ENCODE measurements at places on chromosomes 2 and 18. TPM values are rescaled to one million over a fixed set of nuclear protein-coding genes. Genes with fewer than 3 reads are reported as not detected.
A peak's percentile ranks its signal among the peaks of the same experiment; 100 is the strongest.

DNA sequence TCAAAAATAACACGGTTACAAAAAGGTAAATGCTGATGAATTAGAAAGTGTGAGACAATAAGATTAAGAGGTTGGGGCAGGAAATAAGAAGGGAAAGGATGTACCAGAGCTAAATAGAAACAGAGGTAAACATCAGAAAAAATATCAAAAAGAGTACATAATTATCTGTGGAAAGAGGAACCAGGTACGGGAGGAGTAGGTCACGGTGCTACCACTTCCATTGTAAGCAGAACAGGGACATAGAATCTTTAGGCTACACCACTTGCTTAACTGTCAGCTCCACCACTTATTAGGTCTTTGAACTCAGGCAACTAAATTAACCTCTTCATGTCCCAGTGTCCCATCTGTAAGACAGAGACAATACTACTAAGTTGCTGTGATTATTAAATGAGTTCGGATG is 350.3 kb downstream of the LRATD1 start:
- no peak for DNase-seq

MC4R gene
- polyA plus RNA-seq: 0.13 TPM

DNA sequence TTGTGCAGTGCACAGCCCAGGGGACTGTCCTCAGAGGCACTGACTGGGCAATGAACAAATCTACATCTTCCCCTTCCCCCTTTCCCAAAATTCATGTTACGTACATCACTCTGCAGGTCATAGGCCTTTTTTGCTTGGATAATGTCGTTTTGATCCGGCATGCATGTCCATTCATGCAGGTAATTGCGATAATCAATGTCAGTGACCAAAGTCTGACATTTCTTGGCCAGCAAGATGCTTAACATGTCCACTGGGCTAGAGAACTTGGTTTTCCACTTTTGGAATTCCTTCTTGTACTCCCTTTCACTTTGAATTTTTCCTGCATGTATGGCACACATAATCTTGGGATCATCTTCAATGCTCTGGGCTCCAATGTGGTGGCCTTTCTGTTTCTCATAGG is 124.6 kb downstream of the NEB start:
- no peak for DNase-seq

DNA sequence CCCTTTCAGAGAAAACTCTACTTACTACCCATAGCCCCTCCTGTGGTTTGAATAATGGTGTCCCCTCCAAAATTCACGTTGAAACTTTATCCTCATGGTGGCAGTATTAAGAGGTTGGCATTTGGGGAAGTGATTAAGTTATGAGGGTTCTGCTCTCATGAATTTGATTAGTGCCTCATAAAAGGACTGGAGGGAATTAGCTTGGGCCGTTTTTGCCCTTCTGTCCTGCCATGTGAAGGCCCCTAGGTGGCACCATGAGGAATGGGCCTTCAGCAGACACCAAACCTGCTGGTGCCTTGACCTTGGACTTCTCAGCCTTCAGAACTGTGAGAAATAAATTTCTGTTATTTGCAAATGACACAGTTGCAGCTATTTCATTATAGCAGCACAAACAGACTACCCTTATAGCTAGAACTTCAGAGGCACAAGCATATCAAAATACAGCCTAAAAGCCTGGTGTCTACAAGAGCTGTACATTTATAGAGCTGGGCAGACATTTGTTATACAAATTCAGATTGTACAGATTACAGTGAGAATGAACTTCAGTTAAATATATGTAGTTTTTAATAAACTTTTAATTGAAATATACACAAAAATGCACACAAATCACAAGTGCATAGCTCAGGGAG is 2.6 kb upstream of the PTPN2 start:
- DNase-seq: no peak

NEU4 gene
- 1.3 TPM for polyA plus RNA-seq

SF3B6 gene
- polyA plus RNA-seq: 174 TPM

- DNase-seq: peak; percentile 95
These were observed at the start of gene WDR75 for GRCh38 chr2:189440947-189441708. TSS of gene WDR75 (plus strand) at chr2:189441474. CDS start at chr2:189441493, 19 bp downstream.

SERPINB3 gene
- polyA plus RNA-seq: 0.17 TPM

DNA sequence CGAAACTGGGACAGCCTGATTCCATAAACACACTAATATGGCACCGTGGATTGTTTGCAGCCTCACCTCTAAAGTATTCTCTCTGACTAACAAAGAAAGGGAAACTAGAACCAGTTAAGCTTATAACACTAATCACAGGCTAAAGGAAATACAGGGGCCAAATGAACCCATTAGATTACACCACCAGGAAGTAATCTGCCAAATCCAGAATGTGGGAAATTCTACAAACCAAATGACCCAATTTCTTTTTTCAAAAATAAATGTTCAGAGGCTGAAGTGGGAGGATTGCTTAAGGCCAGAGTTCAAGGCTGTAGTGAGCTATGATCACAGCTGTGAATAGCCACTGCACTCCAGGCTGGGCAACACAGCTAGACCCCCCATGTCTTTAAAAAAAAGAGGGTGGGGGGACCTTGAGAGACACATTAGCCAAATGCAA is 1.5 kb upstream of the MPPE1 start:
- DNase-seq: no peak

CDH7 gene
- 14.5 TPM for polyA plus RNA-seq
